ENCODE measurements at places on chromosomes 12 and 14.

DNA sequence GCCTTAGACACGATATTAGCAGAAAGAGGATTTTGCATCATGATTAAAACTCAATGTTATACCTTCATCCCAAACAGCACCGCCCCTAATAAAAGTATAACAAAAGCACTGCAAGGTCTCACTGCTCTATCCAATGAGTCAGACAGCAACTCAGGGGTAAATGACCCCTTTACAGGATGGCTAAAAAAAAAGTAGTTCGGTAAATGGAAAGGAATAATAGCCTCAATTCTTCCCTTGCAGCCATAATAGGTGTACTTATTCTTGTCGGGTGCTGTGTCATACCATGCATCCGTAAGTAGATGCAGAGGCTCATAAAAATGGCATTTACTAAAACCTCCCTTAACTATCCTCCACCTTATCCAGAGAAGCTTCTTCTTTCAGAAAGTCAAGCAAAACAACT lies 53.9 kb upstream of the AP4S1 start:
- DNase-seq: no peak

DNA sequence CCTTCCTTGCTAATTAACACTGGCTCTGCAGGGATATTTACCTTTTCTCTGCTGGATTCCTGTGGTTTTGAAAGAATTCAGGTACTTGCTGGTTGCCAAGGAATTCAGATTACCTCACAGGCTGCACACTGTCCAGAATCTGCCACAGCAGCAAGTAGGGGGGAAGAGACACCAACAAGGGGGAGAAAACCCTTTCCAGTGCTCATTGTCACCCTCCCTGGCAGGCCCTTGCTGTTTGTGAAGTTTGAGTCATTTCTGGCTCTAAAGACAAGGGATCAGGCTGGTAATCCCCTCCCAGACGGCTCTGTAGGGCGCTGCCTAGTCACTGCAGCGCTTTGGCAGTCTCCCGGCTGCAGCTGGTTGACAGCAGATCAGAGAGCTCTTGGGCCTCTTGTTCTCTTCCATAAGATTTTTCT lies 50.8 kb downstream of the TTLL5 start:
- DNase-seq: peak; percentile 85

- no peak for DNase-seq
Measured at GRCh38 chr12:100851637-100852036, 57.1 kb downstream of the ANO4 start.

DNA sequence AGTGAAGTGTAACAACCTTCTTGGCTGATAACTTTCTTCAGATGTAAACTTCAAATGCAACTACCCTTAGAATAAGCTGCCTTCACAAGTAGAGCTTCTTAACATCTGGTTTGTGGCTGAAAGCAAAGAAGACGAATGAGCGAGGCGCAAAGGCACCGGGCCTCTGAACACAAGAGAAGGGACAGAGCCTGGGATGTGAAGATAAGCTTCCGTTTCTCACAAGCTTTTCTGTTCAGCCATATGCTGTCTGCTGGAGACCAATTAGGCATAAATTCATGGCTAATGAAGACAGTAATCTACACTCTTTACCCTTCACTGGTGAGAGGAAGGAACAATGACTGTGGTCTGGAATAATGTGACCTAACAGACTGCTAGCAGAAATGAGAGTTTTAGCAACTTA lies 195.2 kb downstream of the ATXN7L3B start:
- no peak for DNase-seq

DNA sequence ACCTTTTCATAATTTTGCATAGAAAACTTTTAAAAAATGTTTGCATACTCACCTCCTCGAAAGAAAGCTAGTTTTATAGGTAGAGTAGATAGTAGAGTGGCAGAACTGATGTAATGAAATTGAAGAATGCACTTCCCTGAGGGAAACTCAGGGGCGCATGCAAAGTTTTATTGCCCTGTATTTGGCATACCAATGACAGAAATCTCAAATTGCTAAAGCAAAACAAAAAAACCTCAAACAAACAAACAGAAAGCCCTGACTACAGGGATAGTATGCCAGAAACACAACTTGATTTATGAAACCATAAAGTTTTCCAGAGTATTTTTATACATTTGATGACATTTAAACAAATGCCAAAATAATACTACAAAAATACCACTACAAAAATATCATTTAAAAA lies 1.8 kb downstream of the RASSF9 start:
- no peak for DNase-seq

DNA sequence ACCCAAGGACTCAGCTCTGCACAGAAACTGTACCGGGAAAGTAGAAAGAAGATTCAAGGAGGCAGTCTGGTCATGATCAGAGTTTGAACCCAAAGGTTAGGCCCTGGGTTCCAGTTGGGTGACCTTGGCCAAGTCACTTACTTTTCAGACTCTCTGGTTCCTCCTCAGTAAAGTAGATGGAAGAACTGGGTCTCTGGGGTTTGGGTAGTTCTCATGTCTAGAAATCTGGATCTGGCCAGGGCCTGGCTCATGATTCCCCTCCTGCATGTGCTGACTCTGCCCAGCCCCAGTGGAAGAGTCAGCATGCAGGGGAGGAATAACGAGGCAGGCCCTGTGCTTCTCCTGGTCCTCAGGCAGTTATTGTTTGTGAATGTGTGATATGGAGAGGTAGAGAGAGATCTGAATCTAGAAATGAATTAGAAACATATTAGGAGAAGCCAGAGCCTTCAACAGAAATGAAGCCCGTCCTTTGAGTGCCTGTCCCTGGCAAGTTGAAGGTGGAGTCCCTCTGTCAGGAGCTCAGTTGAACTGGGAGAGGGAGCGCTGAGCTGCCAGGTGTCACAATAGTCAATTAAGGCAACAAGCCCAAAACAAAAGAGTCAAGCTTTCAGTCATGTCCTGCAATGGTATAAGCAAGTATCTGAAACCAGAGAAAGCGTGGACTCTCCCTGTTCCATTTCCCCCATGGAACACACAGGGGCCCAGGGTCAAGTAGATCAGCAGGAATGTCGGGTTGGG lies 131.3 kb upstream of the HIF1A start:
- no peak for DNase-seq

DNA sequence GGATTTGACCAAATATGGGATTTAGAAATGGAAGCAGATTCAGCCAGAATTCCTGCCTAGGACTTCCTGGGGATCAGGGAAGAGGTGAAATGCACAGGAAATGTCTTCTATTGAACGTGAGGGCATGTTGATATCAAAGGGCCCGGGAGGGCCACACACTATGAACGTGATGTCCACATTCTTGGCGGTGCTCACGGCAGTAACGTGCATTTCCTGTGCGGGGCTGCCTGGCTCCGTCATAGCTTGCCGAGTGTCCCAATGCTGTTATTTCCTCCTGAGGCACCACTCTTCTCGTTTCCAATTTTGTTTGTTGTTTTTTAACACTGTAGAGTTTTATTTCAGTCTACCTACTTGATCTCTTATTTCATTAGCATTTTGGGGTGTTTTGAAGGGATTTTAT lies 67.3 kb downstream of the ZNF664 start:
- DNase-seq: no peak

DNA sequence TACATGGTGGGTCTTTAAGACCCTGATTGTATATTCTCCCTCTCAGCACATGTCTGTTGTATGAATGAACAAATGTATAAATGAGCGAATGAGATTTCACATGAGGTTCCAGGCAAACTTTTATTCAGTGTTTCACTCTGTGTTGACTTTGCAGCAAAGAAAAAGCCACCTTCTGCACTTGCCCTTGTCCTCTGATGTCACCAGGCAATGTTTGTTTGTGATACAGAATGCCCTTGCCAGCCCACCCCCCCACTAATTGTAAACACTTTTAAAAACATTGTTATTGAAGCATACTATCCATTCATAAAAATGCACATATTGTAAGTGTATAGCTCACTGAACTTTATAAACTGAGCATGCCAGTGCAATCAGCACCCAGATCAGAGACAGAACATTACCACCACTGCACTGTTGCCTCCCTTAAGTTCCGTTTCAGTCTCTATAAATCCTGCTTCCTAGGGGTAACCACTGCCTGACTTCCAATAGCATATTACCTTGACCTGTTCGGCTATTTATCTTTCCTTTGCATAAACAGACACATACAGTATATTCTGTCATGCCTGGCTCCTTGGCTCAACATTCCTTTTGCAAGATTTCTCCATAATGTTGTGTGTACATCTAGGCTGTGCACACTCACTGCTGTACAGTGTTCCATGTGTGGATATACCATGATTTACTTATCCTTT lies 11.3 kb upstream of the LTA4H start:
- DNase-seq: no peak

DNA sequence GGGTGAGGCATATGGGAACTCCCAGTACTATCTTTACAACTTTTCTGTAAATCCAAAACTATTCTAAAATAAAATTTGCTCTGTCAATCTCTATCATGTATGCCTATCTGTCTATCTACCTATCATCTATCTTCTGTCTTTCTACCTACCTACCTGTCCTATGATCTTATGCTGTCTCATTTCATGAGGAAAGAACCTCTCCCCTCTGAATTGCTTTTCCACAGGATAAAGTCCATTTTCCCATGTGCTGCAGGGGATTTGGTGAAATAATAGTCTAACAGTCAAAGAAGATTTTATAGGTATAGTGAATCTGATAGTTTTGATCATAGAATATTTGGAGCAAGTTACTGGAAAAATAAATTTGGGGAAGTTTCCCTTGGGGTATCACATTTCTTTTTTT lies 86.8 kb upstream of the RIC8B start:
- DNase-seq: no peak

DNA sequence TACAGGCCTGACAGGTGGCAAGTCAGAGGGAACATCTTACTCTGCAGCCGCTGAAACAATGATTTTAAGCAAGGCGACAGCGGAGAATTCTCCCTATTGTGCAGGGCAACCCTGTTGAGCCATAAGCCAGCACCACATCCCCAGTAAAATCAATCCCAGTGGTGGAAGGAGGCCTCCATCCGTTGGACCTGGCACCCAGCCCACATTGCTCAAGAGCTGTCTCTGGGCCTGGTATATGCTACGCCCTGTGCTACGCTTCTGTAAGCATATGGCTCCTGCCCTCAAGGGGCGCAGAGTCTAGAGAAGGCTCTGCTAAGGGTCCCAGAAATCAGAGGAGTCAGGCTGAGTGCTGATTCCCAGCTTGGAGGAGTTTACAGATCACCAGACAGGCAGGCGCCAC lies 265.5 kb downstream of the CACNA1C start:
- DNase-seq: peak; percentile 31

- DNase-seq: no peak
Measured at GRCh38 chr12:46487567-46488131, 115.1 kb upstream of the SLC38A2 start.
